ENCODE measurements at places on chromosomes 11 and 22. TPM values are rescaled to one million over a fixed set of nuclear protein-coding genes. Genes with fewer than 3 reads are reported as not detected.

TYMP gene
- 121 TPM for polyA plus RNA-seq

ADSL gene
- polyA plus RNA-seq: 68.2 TPM

ROM1 gene
- 1.9 TPM for polyA plus RNA-seq

IL18 gene
- polyA plus RNA-seq: 161 TPM

LRP4 gene
- 3.4 TPM for polyA plus RNA-seq

MMP1 gene
- polyA plus RNA-seq: 158 TPM

CASP1 gene
- 56.0 TPM for polyA plus RNA-seq

MMP12 gene
- polyA plus RNA-seq: 0.28 TPM

CASP5 gene
- polyA plus RNA-seq: not detected

SLC22A6 gene
- not detected for polyA plus RNA-seq

TYR gene
- polyA plus RNA-seq: 0.03 TPM

TRIM22 gene
- polyA plus RNA-seq: 86.0 TPM

CDC42BPG gene
- 2.2 TPM for polyA plus RNA-seq

All from keratinocyte (primary cell).